ENCODE measurements at places on chromosomes 7 and 10.

DNA sequence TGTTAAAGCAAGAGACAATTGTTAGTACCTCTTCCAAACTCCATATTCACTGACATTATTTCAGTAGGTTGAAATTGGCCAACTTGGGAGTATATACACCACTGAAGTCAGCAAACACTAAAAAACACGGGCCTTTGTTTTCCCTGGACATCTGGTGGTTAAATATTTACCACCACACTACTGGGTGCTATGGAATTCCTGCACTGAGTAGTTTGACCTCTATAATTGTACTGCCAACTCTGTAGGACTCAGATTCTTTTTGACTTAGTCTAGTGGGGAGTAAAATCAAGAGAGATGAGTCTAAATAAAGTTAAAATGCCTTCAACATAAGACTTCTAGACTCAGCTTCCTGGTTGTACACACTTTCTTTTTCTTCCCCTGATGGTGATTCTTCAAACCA, 41.3 kb upstream of the TES start:
- DNase-seq: no peak

DNA sequence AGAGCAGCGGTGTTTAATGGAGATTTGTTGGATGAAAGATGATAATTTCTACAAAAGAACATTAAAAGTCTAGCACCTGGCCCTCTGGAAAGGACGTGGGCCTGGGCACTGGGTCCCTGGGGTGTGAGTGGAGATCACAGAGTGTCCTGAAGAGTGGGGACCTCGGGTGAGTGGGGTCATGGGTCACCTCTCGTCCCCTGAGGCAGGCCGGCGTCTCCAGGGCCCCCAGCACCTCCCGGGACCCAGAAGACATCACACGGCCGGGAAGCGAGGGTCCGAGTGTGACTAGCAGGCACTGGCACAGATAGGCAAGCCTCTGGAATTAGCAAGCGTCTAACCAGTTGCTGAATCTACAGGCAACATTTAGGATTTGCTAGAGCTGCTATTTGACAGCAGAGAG, 257.2 kb downstream of the MAD1L1 start:
- no peak for DNase-seq

- DNase-seq: no peak
Observed at GRCh38 chr7:115707258-115708012, 323.1 kb downstream of the TFEC start.

DNA sequence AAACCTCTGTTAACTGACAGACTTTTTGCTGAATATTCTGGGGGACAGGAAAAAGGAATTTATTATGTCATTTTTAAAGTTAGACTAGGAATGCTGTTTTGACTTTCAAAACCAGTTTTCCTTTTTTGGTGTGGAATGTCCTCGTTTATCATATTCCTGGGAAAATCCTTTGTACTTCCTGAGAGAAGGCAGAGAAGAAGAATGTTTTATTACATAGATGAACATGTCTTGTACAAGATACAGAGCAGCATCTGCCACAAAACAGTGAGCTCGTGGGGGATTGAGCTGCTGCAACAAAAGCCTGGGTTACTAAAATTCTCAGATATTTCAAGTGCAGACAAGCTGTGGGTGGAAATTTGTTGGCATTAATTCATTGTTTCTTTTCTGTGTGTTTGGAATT, 20.2 kb downstream of the MCU start:
- no peak for DNase-seq

- DNase-seq: no peak
Observed at GRCh38 chr10:100360234-100360633, 13.2 kb downstream of the SCD start.

DNA sequence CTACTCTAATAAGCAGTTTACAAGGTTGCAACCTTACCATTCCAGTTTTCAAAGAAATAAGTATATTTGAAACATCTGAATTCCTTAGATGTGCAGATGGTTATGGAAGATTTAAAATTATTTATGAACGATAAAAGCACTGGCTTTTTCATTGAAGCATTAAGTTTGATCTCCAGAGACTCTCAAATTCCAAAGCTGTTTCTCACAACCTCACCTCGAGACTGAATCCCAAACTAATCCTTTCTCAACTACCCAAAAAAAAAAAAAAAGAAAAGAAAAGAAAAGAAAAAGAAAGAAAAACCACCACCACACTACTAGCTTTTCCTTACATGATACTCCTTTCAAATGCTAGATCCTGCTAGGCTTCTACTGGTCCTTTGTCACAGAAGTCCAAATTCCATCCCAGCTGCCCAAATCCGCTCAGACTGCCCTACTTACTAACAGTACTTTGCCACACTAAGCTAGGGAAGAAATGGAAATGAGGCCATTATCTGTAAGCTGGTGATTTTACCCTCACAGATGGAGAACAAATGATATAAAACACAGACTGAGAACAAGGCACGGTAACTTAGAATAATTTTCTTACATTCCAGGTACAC, 100.6 kb upstream of the CDK1 start:
- no peak for DNase-seq

DNA sequence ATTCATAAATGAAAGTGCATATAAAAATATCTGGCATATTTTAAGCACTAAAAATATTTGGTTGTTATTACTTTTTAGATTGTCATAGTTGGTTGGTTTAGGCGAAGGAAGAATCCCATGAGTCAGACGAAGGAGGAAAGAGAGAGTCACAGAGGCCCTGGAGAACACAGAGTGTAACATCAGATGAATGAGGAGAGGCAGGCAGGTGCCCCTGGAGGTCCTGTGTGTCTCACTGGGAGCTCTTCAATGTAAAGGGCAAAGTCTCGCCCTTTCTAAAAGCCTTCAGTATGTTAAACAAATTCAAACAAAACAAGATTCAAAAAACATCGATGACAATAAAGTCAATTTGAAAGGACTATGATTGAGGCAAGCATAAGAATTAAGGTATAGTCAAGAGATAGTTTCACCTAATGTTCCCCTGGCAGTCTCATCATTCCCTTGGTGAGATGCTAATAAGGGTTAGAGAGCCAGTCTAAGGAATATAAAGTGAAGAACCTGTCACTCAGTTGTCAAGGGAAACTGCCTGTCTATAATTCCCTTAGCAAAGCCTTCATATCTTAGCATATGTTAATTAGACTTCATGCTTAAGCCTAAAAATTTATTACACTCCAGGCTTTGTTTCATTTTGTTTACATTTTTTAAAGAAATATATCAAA, 194.3 kb downstream of the TPK1 start:
- DNase-seq: no peak

DNA sequence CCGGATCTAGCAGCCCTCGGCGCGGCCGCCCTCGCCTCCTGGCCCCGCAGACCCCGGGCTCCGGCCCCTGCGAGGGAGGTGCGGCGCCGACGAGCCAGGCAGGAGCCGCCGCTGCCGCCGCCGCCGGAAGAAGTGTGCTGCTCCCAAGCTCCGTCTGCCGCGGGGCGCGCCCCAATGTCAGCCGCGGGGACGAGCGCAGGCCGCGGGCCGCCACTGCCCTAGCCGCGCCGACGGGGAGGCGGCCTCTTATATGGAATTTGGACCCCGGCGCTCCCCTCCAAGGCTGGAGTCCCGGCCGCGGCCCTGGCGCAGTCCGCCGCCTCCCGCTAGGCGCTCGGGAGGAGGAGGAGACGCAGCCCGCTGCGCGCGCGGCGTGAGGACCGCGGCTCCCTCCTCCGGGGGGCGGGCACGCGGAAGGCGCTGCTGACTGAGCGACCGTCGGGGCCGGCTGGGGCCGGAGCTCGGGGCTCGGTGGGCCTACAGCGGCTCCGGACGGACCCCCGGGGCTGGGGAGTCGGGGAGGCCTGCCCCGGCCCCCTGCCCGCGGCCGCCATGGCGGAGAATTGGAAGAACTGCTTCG, at the start of gene TRIM8:
TSS of gene TRIM8 (plus strand) at position 414 of the 580 bp plus-strand sequence. CDS start at position 553, 139 bp downstream.
- DNase-seq: peak; percentile 44

DNA sequence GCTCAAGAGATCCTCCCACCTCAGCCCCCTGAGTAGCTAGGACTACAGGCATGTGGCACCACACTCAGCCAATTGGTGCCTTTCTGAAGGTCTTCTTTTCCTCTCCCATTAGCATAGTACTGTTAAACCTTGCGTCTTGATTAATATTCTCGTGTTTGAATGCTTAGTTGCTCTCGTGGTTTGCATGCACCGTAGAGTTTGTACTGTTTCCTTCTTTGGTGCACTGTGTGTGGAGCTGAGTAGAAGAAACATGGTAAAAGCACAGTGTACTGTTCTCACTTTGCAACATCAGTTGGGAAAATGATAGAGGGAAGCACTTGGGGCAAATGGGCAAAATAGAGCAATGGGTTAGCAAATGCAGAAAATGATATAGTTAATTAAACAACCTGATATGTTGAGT, 27.6 kb upstream of the RPA3 start:
- DNase-seq: no peak

GRCh38 chr10:73247509-73248258, 629 bp upstream of the DNAJC9 start:
- peak; percentile 13 for DNase-seq
